BJ (cell line): ENCODE measurements at places on chromosomes 1 and 21.

DNA sequence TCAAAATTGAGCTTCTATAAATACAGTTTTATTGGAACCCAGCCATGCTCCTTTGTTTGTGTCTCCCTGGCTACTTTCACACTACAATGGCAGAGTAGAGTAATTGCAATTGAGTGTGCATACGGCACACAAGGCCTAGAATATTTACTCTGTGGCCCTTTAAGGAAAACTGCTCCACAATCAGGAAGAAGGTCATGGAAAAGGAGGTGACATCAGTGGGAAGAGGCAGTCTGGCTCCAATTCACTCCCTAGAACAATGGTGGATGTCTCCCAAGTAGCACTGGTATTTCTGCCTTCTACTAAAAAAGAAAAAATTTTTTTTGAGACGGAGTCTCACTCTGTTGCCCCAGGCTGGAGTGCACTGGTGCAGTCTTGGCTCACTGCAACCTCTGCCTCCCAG is 51.3 kb downstream of the KRTAP19-8 start:
- no peak for DNase-seq

- DNase-seq = peak; percentile 78
Measured at GRCh38 chr1:32939655-32940371, 24.8 kb downstream of the RNF19B start.

DNA sequence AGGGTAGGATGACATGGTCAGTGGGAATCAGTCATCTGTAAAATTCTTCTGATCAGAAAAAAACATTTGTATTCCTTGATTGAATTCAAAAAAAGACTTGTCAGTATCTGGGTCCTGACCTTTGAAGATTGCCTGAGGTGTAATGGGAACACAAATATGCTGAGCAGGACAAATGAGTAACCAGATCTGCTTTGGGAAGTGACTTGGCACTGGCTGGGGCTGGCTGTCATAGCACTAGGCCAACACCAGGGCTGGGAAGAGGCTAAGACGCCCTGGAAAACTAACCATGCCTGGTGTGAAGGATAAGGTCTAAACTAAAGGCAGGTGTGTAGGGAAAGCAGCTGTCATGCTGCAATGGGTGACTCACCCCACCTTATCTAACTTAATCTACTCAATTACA is 452.9 kb upstream of the BEND5 start:
- DNase-seq = no peak

DNA sequence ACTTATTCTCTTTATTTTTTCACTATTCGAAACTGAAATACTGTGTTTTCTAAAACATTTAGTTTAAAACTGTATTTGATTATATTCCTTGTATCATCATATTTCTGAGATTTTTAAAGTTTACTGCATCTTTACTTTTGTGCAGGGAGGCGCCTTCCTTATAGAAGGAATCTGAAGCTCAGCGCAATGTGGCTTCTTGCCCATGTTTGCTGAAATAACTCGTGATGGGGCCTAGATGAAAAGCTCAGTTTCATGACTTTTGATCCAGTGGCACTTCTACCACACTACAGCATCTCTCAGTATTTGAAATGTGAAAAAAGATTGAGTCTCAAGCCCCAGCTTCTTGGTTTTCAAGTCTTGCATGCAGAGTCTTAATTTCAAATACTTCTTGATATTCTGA is 28.4 kb downstream of the CACHD1 start:
- no peak for DNase-seq

DNA sequence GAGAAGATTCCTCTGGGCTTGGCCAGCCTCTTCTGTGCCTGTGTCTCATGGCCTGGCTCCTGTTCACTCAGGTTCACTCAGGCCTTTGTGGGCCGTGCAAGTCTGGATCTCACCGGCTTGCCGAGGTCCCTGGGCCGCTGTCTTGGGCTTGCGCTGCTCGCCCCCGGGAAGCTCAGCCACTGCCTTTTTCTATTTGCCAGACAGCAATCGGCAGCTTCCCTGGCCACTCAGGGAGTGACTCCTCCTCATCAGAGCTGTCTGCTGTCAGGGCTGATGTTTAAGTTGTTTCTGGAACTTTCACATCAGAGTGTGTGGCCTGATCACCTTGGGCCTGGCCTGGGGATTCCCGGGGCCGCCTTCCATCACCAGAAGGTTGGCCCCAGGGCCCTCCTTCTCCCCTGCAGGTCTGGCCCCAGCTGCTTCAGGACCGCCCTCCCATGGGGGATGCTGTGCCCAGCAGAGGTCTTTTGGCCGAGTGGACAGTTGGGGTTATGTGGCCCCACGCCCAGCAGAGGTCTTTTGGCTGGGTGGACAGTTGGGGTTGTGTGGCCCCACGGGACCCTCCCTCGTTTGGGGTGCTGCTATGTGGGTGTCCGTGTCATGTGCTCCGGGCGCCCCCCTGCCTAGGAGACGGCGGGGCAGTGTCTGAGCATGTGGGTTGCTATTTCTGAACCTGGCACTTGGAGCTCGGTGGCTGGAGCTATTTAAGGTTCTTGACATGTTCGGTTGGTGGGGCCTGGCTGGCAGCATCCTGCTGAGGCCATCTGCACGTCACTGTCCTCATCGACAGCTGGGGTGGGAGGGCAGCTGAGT is 12.5 kb downstream of the SLX9 start:
- no peak for DNase-seq

DNA sequence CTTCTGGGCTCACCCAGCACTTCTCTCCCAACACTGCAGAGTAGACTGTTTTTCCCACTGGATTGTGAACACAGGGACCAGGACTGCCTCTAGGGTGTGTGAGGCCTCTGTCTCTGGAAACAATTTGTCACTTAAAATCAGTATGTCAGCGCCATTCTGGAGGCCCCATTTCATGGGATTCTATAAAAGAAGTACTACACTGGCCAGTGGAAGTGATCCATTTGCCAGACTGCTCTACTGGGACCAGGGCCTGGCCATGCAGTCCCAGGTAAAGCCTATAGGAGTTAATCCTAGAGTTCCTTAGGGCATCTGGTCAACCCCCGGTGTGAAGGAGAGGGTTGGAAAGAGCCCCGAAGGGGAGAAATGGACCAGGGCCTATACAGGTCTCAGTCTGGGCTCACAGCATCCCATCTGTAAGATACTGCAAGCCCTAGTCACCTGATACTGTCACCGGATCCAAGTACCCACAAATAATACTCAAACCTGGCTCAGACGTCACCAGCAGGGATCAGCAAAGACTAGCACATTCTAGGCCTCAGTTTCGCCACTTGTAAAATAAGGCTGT is 245.0 kb downstream of the FOXD2 start:
- DNase-seq = no peak

DNA sequence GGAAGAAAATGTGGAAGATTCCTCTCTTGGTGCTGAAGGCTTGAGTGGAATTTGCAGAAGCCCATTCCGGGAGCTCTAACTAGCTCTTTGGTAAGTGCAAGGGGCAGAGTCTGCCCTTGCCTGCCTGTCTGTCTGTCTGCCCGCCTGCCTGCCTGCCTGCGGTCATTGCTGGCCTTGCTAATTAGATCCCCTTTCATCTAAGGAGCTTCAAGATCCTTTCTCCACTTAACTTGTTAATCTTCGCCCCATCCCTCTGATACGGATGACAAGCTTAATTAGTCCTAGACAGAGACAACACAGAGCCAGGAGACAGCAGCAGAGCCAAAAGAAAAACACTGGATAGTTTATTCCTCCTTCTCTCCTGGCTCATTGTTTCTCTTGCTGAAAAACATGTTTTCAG is 80.2 kb upstream of the GADD45A start:
- no peak for DNase-seq

DNA sequence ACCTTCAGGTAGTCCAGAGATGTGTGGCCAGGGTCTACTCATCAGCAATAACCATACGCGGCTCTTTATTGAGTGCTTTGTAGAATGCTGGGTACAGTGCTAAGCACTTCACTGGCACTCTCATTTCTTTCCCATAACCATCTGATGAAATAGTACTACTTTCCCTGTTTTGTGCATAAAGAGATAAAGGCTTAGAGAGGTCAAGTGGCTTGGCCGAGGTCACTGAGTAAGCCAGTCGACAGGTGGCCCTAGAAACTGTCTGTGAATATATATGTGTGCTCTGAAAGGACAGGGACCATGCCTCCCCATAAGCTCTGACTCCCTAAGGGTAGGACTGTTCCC is 52.8 kb downstream of the NENF start:
- DNase-seq = no peak

- DNase-seq = no peak
Measured at GRCh38 chr1:81585371-81585770, 215.4 kb upstream of the ADGRL2 start.

GRCh38 chr1:154095456-154096060 is 59.3 kb downstream of the NUP210L start:
- DNase-seq = no peak

GRCh38 chr1:117842408-117843170 is 86.8 kb downstream of the GDAP2 start:
- no peak for DNase-seq

DNA sequence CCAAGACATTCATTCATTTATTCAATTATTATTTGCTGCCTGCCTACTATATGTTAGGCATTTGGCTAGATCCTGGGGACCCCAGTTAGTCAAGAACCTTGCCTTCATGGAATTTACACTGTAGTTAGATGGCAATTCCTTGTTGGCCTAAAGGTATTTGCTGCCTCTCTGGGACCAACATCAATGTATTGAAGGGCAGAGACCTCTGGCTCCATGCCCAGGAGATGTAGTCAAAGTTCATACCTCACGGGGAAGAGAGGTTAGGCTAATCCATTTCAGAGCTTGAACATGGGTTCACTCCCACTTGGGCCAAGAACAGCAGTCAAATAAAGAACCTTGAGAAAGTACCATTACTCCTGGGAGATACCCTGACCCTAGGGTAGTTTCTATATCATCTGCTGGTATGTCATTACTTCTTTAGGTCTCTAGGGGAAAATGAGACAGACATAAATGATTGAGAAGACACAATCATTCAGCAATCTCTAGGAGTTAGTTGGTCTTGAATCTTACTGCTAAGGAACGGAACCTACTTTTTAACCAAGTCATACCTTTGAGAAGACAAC is 32.0 kb downstream of the SORT1 start:
- DNase-seq = no peak

DNA sequence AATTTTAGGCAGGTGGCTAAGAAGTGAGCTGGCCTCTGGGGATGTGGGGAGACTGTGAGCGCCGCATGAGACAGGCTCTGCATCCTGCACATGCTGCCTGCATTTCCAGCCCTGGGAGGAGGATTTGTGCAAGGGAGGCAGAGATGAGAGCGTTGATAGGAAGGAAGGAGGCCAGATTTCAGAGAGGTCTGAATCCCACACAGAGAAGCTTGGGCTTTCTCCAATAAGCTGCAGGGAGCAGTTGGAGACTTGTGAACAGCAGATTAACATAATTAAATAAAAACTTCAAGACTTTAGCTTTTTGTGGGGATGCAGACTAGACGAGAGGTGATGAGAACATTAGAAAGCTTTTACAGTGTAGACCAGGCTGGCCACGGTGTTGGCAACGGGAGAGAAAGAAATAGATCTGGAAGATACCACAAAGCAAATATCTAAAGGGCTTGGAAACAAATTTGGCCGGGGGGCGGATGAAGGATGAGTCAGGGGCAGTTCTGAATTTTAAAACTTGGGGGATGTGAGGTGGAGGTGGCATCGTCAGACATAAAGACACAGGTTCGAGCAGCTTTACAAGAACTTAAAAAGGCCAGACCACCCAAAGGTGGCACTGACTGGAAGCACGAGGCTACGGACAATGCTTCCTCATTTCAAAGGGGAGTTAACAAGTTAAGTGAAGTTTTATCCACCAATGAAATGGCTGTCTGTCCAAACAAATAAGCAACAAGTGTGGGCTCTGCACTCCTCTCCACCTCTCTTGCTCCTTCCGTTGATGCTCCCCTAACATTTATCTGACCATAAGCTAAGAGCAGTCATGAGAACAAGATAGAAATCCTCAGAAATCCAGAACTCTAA is 57.0 kb downstream of the HIVEP3 start:
- no peak for DNase-seq

DNA sequence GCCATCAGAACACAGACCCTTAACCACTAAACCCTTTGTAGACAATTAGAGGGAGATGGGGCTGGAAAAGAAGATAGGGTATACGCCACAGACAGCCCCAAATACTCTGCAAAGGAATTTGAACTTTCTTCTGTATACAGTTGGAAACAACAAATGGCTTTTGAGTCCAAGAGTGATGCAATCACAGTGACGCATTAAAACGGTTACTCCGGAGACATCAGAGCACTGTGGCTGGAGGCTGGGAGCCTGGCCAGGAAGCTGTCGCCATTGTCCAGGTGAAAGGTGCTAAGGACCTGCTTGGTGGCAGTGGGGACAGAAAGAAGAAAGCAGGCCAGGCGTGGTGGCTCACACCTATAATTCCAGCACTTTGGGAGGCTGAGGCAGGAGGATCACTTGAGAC is 4.2 kb downstream of the FLAD1 start:
- DNase-seq = no peak

GRCh38 chr1:220291580-220291979 is 19.3 kb upstream of the RAB3GAP2 start:
- DNase-seq = no peak

DNA sequence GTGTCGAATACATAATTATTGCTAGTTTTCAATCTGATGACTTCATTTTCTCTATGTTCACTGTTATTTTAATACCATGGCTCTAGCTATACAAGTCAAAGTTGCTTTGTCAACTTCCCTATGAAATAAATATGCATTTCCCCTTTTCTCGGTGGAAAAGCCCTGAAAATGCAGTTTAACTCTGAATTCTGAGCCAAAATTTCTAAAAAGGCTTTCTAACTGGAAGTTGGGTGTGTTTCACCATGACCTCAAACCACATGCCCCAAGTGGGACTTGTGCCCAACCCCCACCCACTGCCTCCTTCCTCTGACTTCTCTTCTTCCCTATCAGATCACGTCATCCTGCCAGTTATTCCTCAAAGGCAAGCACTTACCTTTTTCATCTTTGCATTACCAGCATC is 8.9 kb downstream of the MKNK1 start:
- no peak for DNase-seq

GRCh38 chr1:119909890-119910596 is 13.7 kb upstream of the ADAM30 start:
- no peak for DNase-seq

DNA sequence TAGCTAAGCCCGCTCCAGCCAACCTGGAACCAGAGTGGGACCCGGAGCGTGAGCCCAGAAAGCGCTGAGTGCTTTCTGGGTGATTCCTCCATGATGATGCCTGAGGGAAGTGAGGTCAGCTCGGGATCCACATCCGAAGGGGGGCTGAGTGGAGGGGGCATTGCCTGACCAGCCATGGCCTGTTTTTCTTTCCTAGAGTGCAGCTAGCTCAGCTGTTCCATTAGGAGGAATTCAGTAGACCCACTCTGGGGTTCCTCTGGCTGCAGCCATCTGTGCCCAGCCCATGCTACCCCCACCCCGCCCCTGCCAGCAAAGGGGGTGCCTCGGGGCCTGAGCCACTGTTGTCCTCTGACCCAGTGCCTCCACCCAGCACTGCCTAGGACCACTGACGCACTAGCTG is 9.6 kb upstream of the SLC25A34 start:
- DNase-seq = no peak

DNA sequence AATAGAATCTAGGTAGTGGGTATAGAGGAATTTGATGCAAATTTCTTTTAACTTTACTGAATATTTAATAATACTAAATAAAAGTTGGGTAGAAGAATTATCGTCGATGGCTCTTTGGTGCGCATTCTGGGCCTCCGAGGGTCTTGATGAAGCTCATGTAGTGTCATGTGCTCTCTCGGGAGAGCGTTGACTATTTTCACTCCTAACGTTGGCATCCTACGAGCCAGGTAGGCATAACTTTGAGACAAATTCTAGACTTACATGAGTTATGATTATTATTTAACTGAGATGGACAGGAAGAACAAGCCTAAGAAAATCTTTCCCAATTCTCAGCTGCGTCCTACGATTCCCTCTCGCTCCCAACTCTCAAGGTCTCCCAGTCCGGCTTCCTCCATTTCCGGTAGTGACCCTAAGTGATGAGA is 550 bp upstream of the PCAT6 start:
- no peak for DNase-seq

GRCh38 chr1:63824451-63824850 is 50.6 kb downstream of the ROR1 start:
- no peak for DNase-seq
